LNCaP clone FGC (cell line): ENCODE measurements at places on chromosomes 16 and 17.

- DNase-seq: no peak
Measured at GRCh38 chr17:41547921-41548843, 20.1 kb upstream of the KRT19 start.

GRCh38 chr16:88905563-88905962, 39.1 kb upstream of the PABPN1L start:
- no peak for DNase-seq

- no peak for DNase-seq
Measured at GRCh38 chr17:17675925-17676534, 5.2 kb upstream of the RAI1 start.

DNA sequence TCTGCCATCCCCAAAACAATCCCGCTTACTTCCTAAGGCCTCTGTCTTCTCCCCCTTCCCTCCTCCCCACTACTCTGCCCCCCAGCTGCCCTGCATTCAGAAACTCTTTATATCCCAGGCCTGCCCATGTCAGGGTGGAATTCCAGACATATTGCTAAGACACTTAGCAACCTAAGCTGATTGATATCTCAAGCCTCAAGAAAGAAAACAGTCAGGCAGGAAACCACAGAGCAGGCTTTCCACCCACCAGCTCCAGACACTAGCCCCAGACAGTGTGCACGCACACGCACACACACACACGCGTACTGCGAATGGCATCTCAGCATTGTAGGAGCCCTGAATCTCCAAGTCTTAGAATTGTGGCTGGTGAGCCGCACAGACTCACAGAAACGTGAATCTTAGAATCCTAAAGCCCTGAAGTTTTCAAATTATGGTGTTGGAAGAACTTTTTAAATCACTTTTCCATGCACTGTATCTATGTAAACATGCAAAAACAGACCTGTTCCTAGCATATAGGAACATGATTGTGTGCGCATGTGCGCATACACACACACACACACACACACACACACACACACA, 8.8 kb upstream of the LPCAT2 start:
- DNase-seq: no peak

DNA sequence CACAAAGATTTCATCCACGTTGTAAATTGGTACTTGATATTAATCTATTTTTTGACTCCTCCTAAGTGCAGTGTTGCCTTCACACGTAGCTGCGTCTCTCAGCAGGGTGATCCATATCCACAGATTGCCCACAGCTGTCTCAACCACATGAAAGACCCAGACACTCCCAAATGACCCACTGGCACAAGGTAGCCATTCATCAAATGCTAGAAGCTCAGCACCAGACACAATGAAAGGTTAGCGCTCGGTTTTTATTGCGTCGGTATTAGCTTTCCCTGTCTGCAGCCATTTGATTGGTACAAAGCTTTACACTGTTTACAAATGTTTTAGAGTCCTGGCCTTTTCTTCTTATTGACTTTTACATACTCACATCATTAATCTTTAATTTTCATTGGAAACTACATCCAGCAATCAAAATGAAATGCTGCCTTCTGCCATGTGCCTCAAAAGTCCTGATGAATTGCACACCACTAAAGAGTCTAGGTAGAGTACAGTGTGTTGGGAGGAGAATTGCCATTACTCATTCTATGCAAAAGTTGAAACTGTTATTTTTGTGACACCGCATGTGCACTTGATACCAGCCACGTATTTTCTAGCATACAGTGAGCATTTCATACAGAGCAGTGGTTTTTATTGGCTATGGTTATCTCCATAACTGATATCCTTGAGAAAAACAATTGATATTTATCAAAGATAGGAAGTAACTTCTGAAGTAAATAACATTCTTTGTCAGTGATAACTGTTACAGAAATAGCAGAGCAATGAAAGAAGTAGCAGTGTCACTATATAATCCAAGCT, 127.3 kb upstream of the NUDT7 start:
- DNase-seq: no peak

GRCh38 chr17:18115517-18115916, 7.0 kb downstream of the MYO15A start:
- DNase-seq: no peak

DNA sequence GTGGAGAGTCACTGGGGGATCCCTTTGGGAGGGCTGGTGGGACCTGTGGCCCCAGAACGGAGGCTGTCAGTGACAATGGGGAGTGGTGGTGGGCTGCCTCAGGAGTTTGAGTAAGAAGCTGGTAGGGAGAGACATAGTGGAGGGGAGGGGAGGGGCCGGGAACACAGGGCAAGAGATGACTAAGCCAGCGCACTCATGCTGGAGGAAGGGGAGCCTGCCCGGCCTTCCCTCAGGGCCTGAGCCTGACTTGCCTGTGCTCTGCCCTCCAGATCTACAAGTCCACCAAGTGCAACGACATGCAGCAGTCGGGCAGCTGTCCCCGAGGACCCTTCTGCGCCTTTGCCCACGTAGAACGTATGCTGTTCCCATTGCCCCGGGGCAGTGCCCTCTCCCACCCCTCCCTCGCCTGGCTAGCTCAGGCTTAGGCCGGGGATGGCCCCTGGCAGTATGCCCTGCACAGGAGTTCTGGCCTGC, 29.3 kb downstream of the UNC13D start:
- no peak for DNase-seq

DNA sequence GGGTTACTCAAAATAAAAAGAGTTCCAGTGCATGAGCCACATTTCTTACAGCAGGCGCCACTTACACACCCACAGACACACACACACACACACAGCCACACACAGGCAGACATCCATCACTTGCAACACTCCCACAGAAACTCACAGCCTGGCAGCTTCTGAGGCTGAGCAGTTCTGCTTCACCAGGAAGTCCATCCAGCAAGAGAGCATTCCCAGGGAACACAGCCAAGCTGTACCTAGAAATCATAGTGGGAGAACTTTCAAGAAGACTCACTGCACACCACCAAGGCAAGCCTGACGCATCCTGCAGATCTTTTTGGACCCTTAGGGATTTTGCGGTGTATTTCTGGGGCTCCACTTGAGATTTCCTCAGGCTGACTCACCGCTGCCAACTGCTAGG, 140.9 kb upstream of the WSB1 start:
- DNase-seq: no peak

GRCh38 chr16:1900452-1900774, 17.8 kb downstream of the HS3ST6 start:
- DNase-seq: no peak

DNA sequence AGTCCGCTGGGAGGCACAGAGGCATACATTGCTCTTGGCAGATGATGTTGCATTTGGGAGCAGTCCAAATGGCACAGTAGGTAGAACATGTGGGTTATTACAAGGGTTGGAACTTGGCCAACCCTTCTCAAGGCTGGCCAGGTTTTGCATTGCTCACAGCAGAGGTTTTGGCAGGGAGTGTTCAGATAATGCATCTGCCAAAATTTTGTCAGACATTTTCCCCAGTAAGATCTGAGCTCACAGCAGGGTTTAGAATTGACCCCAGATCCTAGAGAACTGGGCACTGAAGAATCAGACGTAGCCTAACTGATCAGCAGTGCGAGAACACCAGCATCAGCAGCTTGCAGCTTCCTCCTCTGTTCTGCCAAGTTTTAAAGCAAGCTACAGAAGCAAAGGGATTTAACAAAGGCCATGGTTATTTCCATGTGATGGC, 468.8 kb upstream of the KIF2B start:
- peak; percentile 13 for DNase-seq

DNA sequence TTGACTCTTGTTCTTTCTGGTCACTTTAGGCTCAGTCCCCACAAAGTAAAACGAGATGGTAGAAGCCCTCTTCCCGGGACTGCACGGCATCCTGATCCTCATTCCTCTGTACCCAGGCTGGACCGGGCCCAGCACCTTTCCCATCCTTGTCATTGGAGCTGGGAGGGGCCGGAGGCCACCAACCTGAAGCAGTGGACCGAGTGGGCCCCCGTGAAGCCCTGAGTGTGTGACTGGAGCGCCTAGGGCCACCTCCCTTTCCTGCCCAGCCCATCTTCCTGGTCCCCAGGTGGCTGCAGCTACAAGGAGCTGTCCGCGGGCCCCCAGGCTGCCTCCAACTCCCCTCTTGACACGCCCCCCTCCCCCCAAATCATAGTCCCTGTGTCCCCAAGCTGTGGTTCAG, 17.1 kb upstream of the CD300A start:
- no peak for DNase-seq

DNA sequence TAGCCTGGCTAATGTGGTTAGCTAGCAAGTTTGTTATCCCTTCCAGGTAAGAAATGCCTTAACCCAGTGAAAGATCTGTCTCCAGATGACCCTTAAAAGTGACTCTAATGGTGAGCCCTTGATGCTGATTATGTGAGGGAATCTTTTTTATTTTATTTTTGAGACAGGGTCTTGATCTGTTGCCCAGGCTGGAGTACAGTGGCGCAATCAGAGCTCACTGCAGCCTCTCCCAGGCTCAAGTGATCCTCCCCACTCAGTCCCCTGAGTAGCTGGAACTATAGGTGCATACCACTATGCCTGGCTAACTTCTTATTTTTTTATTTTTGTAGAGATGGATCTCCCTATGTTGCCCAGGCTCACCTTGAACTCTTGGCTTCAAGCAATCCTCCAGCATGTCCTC, 10.8 kb upstream of the HP start:
- no peak for DNase-seq

GRCh38 chr17:39462631-39463375, 1.5 kb downstream of the CDK12 start:
- no peak for DNase-seq

DNA sequence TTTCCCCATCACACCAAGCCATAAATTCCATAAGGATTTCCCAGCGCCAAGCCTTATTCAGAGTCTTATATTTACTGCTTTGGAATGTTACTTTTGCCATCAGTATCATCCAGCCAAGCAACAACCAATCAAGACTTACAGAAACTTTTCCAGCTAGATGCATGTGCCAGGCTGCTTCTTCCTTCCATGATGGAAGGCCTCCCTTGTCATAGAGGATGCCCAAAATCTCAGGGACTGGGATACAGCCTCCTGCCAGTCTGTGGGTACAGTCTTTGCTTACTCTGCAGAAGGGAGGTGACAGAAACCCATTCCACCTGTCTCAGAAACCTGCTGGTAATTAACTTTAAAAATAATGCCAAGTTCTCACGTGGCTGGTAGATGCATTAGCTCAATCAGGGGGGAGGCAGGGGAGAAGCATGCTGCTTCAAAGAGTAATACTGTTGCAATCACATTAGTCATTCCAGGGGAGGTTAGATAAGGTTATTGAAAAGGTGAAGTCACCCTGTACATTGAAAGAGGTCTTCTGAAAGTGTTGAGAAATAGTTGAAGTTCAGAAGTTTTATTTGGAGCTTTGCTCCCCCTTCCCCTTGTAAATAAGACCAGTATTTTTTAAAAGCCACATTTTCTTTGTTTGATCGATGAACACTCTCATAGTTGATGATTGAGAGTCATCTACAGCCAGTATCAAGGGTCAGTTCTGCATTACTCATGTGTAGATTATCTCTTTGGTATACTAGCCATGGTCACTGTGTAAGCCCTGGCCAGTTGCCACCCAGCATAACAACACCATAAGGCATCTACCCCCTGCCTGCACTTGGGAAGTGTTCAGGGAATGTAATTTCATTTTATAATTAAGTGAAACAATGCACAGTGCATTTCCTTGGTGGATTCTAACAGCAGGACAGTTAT, 22.2 kb downstream of the HLF start:
- no peak for DNase-seq

DNA sequence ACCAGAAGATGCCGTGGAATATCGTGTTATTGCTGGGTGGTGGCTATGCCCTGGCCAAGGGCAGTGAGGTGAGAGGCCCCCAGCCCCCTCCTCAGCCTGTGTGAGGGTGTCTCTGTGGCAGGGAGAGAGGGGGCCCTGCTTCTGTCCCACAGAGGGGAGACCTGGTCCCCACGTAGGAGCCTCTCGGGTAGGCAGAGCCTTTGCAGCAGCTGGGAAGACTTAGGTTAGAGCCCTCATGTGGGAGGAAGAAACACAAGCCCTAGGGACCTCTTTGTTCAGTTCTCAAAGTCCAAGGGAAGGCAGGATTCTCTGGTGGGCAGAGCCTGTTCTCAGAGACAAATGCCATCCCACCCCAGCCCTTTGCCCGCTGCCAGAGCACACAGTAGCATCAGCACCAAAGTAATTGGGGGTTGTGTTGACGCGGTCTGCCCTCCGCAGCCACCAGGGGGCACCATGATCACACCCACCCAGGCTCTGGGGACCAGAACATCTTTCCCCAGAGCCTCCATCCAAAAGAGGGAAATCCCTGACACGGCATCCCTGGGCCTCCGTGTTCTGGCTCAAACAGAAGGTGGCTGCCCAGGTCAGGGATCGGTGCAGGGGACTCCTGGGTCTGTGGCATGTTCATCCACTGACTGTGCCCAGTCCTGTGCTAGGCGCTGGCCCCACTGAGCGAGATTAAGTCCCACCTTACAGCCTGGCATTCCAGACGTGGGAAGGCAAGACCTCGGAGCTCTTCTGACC, 11.5 kb upstream of the FOXN1 start:
- DNase-seq: no peak

DNA sequence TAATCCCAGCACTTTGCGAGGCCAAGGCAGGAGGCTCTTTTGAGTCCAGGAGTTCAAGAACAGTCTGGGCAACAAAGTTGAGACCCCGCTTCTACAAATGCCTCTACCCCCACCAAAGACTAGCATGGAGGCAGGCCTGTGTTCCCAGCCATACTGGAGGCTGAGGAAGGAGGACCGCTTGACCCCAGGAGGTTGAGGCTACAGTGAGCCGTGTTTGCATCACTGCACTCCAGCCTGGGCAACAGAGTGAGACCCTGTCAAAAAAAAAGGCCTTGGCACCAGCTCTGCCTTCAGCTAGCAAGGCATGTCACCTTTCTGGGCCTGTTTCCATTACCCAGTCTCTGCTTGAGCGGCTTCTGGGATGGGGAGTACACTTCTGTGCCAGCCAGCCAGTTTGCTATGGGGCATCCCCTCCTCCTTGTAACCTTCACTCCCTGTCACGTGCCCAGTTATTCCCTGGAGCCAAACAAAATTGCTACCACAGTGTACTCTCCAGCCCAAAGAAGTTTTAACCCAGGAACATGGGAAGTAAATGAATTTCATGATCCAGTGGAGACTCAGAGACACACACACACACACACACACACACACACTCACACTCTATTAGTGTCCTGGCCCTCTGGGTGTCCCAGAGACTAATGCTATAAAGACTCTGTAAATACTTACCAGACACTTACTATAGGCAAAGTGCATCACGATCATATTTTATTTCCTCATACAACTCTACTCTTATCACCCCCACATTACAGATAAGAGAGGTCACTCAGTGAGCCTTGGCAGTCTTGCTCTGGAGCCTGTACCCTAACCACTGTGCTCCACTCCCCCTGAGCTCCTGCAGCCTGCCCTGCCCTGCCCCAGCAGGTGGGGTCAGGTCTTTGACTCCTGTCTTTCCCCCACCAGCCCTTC, 2.5 kb downstream of the CISD3 start:
- peak; percentile 79 for DNase-seq

DNA sequence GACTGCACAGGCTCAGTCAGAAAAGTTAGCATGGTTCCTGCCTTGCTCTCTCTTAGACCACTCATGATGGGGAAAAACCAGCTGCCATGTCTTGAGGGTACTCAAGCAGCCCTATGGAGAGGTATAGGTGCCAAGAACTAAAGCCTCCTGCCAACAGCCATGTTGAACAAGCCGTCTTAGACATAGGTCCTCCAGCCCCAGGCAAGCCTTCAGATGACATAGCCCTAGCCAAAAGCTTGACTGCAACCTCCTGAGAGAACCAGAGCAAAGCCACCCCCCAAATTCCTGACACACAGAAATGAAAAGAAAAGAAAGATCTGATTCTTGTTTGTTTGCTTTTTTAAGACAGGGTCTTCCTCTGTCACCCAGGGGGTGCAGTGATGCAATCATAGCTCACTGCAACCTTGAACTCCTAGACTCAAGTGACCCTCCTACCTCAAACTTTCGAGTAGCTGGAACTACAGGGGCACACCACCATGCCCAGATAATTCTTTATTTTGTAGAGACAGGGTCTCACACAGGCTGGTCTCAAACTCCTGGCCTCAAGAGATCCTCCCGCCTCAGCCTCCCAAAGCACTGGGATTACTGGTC, 36.3 kb downstream of the CMTM3 start:
- DNase-seq: no peak
